Activated naive CD4-positive, alpha-beta T cell treated with anti-CD3 and anti-CD28 coated beads, Interleukin-2, amount 10 ng/mL, durations not matched to agents 7 days and 5 days (primary cell): ENCODE measurements at places on chromosomes 3 and 15.

DNA sequence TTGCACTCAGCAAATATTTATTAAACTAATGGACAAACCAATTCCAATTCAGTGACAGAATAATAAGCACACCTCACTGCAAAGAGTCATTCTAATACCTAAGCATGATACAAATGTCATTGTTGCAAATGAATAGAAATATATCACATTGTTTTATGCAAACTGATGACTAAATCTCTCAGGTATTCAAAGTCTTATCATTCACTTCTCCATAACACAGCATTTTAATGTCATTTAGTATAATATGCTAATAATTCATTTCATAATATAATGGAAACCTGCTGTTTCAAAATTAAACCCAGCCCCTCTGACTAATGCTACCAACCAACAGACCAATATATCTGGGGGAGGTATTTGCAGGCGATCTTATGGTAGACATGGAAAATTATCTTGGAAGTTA, 71.8 kb downstream of the FGF7 start:
- DNase-seq = no peak

GRCh38 chr3:155248531-155249187, 44.8 kb downstream of the STRIT1 start:
- no peak for DNase-seq

DNA sequence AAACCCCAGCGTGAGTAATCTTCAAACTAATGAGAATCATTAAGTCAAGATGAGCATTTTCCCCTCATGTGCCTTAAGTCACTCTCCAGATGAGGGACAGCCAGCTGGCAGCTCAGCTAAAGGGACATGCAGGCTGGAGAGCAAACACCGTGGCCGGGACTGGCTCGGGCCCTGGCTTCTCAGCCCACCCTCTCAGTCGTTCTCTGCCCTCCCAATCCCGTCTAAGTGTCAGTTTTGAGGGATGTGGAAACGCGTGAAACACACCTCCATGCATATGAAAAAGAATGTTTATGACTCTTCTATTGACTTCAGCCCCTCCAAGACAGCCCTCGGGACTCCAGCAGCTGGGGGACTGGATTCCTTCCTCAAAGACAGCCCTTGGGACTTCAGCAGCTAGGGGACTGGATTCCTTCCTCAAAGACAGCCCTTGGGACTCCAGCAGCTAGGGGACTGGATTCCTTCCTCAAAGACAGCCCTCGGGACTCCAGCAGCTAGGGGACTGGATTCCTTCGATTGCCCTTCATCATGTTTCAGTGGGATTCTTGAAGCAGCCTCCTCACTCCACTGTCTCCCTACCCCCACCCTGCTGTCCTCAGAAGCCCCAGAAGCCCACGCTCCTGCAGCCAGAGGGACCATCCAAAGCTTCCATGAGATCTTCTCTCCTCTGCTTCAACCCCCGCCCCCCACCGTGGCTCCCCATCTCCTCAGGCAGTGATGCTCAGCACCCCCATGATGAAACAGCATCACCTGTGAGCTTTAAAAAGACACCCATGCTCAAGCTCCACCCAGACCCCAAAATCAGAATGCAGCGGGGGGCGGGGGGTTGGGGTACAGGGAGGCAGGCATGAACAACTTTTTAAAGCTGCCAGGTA, 228.9 kb downstream of the XXYLT1 start:
- no peak for DNase-seq

DNA sequence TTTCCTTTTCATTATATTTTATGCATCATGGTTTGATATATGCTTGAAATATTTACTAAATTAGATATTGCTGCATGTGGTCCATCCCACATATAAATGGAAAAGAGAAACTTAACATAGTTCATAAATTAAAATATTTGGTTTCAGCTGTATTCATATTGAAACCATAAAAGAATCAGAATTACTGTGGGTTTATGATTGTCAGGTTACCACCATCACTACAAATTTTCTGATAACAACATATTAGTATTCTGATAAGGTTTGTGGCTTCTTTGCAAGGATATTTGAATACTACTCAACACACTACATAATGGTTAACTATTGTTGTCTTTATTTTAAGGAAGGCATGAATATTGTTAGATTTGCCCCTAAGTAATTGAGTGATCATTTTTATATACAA, 235.5 kb downstream of the UBE2E2 start:
- no peak for DNase-seq

- no peak for DNase-seq
Observed at GRCh38 chr3:112129925-112130637, 3.0 kb downstream of the GCSAM start.

DNA sequence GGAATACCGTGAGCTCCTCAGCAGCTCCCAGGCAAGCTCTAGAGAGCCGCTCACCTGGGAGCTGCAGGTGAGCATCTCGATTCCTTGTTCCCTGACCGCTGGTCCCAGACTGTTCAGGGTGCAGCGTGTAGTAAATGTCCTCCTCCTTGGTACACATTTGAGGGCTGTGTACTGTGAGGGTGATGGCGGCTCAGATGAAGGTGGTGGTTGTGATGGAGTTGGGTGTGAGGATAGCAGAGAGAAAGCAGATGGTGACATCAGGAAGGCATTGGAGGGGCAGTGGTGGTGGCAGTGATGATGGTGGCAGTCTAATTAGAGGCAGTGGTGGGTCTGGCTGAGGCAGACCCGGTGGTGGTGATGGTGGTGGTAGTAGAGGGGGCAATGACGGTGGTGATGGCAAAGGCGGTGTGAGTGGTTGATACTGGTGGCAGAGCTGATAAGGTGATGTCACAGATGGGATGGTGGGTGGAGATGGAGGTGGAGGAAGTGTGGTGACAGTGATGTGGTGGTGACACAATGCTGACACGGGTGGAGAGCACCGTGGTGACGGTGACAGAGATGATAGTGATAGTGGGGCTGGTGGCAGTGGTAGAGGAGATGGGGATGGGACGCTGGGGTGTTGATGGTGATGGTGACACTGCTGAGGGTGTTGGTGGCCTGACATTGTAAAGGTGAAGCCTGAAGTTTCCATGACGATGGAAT, at the start of gene DNAJB8:
Gene DNAJB8, minus strand, starts transcription at position 51 of the 702 bp plus-strand sequence. CDS start 3,645 bp downstream, outside the sequence.
- DNase-seq = peak; percentile 47

DNA sequence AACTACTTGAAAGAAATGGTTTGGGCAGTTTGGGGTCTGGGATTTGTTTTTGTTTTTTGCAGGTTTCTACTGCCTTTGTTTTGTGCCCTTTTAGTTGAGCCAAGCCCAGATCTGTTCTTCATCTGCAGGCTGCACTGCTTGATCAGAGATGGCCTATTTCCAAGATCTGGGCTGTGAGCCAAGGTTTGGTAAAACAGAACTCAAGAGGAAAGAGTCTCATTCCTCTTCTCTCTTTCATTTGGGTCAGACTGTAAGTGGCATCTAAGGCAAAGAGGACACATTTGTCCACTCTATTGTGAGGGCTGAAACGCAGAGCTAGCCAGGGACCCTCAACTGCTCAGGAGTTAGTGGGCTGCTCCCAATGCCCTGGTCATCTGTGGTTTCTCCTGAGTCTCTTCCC, 104.4 kb upstream of the UBE3A start:
- DNase-seq = no peak

GRCh38 chr3:172673210-172673679, 37.6 kb downstream of the NCEH1 start:
- peak; percentile 78 for DNase-seq

- no peak for DNase-seq
Observed at GRCh38 chr3:150411976-150412375, 3.9 kb downstream of the TSC22D2 start.

GRCh38 chr3:173939331-173939730, 541.8 kb downstream of the NLGN1 start:
- no peak for DNase-seq
